Stimulated activated CD4-positive, alpha-beta T cell treated with anti-CD3 and anti-CD28 coated beads, Interleukin-12 subunit alpha, Interleukin-12 subunit beta, amount 100 ng/mL, for 4 hours (primary cell): ENCODE measurements at places on chromosomes 7 and 10.

GRCh38 chr7:1842321-1843221, 172.5 kb downstream of the ELFN1 start:
- DNase-seq = no peak

DNA sequence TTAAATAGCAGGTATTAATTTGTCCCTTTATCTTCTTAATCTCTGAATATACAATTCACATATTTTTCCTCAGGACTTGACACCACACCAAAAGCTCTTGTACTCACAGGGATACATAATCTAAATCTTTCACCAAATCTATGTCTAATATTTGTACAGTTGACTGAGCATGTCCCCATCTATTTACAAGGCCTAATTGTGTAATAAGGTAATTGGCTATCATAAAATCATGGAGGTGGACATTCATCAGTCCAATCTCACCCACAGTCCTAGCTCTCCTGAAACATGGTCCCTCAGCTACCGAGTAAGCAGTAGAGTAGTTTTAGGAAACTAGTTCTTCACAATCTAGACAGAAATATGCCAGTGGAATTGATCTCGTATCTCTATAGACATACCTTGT, 30.3 kb upstream of the EGFR start:
- DNase-seq = no peak

DNA sequence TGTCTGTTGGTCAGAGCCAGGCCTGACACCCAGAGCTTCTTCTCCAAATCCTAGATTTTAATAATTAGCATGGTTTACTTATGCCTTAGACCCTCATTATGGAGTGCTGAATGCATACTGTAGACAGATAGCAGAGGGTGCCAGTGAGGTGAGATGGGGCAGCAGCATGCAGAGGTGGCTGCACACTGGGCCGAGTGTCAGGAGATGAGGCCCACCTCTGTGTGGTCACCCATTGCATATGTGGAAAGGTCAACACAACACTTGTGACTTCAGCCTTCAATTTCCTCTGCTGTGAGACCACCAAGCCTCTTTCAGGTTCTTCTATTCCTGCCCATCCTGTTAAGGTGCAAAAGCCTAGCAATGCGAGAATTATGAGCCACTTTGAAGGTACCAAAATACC, 39.7 kb upstream of the NMT2 start:
- DNase-seq = no peak

DNA sequence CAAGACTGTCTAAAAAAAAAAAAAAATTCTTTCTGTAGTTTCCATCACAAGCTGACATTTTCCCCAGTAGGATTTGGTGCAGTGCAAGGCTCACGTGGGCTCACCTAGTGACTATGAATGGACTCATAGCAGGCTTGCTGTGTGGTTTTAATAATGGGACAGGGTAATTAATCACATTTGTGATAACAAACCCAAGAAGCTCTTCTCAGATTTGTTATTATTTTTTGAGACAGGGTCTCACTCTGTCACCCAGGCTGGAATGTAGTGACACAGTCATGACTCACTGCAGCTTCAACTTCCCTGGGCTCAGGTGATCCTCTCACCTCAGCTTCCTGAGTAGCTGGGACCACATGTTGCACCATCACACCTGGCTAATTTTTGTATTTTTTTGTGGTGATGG, 40.0 kb downstream of the NACAD start:
- no peak for DNase-seq

DNA sequence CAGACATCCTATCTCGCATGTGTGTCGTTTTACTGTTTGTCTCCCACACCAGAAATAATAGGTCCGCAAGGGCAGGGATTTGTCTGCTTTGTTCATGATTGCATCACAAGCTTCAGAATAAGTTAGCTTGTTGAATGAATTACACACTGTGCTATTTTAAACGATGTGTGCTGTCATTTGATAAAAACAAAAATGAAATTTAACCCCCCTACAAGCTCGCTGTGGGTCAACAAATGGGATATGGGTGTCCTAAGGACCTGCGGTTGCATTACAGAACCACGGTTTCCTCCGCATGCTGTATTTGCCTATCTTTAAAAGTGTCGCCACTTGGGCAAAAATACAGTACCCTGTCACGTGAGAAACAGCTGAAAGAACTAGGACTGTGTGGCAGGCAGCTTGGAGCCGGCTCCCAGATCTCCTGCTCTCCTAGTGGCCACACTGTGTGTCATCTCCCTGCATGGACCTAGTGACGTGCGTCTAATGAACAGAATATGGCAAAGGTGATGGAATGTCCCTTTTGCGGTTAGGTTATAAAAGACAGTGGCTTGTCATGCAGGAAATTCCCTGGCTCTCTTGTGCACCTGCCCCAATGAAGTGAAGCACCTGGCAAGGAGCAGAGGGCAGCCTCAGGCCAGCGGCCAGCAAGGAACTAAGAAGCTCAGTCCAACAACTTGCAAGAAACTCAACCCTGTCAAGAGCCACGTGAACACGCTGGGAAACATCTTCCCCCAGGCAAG, 32.9 kb upstream of the CRYGN start:
- DNase-seq = no peak

- no peak for DNase-seq
Observed at GRCh38 chr7:47714669-47715607, 133.0 kb upstream of the TNS3 start.

DNA sequence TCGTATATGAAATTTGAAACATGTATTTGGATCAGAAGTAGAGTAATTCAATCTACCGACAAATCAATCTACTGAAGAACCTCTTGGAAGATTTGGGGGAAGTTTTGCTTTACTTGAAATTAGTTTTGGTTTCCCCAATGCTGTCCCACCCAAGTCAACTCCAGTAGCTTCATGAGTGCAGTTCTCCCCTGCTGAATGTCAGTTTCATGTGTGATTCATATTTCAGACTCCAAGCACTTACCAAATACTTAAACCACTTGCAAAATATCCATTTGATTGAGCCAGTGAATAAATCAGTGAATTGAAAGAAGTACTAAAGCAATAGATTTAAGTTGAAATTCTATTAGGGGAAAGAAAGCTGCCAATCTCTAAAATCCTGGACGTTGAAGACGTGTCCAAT, 9.3 kb downstream of the CALML5 start:
- no peak for DNase-seq

DNA sequence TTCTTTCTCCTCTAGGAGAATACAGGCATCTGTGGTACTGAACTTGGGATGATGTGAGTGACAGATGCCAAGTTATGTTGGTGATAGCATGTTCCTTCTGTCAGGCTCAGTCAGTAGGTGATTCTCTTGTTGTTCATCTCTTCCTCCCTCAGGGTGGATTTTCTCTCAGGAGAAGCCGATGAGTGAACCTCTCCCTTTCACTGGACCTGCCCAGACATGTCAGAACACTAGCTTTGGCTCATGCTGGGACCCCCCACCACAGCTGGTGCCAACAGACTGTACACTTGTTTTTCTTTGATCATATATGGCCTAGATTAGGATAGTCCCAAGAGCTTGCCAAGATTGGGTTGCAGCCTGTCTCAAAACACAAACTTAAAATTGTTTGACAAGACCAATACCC, 129.4 kb downstream of the BMPER start:
- no peak for DNase-seq

DNA sequence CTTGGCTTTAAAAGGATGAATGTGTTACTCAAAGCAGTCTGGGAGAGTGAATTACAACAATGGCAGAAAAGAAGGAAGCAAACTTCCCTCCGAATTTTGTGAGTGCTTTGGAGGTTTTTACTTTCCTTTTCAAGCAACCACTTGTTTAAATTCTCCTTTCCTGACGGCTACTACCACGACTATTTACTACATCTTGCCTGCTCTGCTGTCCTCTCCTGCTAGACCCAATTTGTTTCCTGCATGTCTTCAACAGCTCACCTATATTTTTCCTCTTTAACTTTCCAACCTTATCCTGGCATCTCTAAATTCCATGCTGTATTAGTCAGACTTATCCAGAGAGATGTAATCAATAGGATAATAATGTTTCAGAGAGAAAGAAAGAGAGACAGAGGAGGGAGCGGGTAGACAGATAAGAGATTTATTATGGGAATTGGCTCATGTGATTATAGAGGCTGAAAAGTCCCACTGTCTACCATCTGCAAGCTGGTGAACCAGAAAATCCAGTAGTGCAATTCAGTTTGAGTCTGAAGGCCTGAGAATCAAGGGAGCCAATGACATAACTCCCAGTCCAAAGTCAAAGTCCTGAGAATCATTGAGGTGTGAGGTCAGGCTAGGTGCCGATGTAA, 42.8 kb upstream of the SLC13A1 start:
- DNase-seq = no peak

DNA sequence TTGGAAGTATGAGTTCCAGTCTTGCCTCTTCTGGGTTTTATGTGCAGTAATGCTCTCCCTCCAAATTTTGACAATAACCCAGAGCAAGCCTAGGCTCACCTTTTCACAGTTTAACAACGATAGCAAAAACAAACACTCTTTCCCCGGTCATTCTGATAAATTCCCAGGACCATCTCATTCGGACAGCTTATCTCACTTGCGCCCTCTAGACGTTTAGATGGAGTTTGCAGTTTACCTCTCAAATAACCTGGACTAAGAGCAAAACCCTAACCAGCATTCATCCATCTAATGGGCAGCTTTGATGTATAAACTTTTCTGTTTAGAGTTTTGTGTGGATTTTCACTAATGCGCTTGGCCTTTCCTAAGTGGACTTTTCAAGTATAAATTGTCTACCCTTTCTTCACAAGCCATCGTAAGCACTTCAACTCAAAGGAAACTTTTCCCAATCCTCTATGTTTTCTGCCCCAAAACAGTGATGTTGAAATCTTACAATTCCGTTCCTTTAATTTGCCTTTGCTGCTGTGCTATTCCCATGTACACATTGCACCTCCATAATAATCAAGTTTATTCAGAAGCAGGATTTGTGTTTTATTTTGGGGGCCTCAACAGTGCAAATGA, 114.9 kb downstream of the HDAC9 start:
- no peak for DNase-seq

DNA sequence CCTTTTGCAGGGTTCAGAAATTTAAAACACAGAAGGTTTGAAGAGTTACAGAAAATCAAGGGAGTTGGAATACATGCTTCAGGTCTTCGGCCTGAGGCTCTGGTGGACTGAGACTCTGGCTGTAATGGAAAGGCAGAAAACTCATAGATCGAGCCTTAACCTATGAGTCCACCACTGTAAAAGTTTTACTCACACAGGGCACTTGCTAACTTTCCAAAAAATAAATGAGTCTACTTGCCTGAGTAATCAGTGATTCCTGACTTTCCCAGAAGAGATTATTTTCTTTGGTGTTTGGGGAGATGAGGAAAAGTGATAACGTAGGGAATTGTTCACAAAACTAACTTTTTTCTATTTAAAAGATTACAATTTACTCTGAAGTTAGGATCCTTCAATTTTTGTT, 108.0 kb downstream of the MBL2 start:
- no peak for DNase-seq

GRCh38 chr7:935874-936385, 18.6 kb downstream of the ADAP1 start:
- DNase-seq = no peak

DNA sequence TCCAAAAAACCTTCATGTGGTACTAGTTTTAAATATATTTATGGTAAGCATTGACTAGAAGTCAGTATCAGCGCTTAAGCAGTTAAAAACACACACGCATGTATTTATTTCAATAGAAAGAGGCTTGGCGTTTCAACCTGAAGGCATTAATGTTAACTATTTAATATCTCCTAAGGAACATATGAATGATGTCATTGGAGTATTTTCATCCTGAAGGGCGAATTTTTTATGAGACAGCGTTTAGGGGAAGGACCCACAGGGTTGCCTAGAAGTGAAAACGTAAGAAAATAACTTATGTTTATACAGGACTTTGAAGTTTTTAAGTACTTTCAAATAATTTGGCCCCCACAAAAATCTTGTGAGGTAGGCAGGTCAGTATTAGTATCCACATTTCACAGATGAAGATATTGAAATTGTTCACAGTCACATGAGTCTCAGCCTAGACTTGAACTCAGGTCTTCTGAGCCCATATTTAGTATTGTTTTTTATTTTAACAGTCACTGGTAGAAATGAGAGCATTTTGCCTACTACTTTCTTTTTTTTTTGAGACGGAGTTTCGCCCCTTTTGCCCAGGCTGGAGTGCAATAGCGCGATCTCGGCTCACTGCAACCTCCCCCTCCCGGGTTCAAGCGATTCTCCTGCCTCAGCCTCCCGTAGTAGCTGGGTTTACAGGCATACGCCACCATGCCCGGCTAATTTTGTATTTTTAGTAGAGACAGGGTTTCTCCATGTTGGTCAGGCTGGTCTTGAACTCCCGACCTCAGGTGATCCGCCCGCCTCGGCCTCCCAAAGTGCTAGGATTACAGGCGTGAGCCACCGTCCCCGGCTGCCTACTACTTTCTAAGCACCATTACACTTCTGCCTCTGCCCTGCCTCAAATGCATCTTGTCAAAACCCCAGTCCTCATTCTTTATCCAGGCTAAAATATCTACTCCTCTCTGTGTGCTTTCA, 1.8 kb downstream of the SLK start:
- no peak for DNase-seq

DNA sequence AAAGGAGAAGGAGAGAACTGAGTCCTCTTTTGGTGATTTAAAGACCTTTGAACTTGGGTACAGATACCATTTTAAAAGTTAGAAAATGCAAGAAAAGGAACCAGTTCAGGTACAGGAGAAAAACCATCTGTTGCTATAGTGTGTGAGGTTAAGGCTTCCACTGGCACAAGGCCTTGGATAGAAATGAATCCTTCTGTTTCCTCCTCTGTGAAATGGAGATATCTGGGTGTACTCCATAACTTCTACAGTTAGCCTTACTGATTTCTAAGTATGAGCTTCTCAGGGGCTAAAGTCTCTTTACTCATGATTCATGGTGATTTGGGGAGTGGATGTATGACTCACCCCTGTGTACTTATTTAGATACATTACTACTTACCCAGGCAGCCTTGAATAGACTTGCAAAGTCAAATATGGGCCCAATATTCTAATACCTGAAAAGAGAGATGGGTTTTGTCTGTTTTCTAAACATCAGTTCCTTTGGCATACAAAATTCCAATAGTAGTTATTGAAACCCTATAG, 117.2 kb upstream of the ADO start:
- no peak for DNase-seq

DNA sequence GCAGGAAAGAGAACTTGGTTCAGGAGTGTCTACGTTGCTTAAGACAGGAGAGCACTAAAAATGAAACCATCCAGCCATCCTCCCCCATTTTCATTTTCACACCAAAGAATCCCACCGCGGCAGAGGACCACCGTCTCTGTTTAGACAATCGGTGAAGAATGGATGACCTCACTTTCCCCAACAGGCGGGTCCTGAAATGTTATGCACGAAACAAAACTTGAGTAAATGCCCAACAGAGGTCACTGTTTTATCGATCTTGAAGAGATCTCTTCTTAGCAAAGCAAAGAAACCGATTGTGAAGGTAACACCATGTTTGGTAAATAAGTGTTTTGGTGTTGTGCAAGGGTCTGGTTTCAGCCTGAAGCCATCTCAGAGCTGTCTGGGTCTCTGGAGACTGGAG, 1.4 kb upstream of the IL6 start:
- no peak for DNase-seq

- DNase-seq = no peak
Observed at GRCh38 chr7:2840458-2840857, 3.6 kb downstream of the GNA12 start.

GRCh38 chr7:97064972-97065587, 40.4 kb upstream of the DLX5 start:
- DNase-seq = no peak

- DNase-seq = no peak
Observed at GRCh38 chr10:74199315-74199714, 48.3 kb downstream of the ADK start.
